Activated naive CD8-positive, alpha-beta T cell treated with anti-CD3 and anti-CD28 coated beads, Interleukin-2, amount 50 U/mL, for 16 hours (primary cell): ENCODE measurements at places on chromosomes 6 and 20.

- DNase-seq = peak; percentile 7
These were observed 62.9 kb upstream of the HBS1L start for GRCh38 chr6:135117413-135117968.

GRCh38 chr20:22775256-22775655 is 190.9 kb upstream of the FOXA2 start:
- DNase-seq = no peak

GRCh38 chr6:11824986-11825385 is 46.4 kb upstream of the ADTRP start:
- no peak for DNase-seq

DNA sequence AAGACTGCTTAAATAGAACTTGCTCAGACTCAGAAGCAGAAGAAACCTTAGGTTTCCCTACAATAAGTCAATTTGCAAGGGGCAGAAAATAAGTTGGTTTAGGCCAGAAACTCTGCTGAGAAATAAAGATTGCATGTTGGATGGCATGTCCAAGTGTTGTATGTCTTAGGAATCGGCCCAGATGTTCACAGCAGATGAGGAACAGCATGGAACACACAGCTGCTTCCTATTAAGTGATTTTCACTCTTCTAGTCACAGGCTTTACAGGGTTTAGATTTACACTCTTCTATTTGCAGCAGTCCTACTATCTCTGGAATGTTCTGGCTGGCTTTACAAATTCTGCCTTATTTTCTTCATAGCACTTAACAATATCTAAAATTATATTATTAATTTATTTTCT is 3.2 kb downstream of the ZKSCAN4 start:
- no peak for DNase-seq

- no peak for DNase-seq
These were observed 249.1 kb downstream of the OGFRL1 start for GRCh38 chr6:71537717-71538116.

- DNase-seq = no peak
These were observed 36.9 kb upstream of the FANCE start for GRCh38 chr6:35415065-35415891.

- DNase-seq = no peak
These were observed 600.4 kb upstream of the JAG1 start for GRCh38 chr20:11274141-11274594.

DNA sequence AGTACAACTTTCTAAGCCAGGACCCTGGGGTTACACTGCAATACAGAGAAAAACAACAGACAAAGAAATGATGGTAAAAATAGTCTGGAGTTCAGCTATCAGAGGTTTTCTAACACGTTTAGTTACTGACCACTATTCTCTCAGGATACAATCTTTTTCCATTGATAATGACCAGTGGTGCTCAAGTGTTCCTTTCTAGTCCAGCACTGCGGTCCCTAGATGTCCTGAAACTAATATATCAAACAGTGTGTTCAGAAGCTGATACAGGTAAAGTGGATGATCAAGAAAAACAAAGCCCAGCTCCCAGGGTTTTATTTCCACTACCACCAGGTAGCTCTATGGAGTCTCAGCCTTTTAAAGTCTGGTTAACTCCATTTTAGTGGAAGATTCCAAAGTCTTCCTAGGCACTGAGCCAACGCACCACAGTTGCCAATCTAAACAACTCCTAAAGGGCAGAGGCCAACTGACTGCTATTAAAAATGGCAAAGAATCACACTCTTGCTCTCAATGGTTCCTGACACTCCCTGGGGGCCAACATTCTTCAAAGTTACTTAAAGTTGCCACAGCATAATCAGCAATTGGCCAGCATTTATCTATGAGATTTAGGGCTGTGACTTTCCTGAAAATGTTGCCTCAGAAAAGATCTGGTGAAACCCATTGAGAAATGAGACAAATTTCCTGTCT is 38.2 kb downstream of the DZANK1 start:
- DNase-seq = no peak

DNA sequence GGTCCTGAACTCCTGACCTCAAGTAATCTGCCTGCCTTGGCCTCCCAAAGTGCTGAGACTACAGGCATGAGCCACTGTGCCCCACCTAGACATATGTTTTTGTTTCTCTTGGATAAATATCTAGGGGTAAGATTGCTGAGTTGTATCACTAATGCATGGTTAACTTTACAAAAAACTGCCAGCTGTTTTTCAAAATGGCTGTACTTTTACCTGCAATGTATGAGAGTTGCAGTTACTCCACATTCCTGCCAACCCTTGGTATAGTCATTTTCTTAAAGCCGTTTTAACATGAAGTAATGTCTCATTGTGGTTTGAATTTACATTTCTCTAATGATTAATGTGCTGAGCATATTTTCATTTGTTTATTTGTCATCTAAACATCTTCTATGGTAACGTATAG is 289.7 kb downstream of the UTRN start:
- no peak for DNase-seq

- no peak for DNase-seq
These were observed 586 bp upstream of the HMGA1 start for GRCh38 chr6:34236131-34236442.

- DNase-seq = no peak
These were observed 511.1 kb downstream of the TENT5A start for GRCh38 chr6:81241126-81242041.

GRCh38 chr6:99232056-99232455 is 117.4 kb downstream of the FAXC start:
- DNase-seq = no peak

- no peak for DNase-seq
These were observed 72.7 kb downstream of the SOX4 start for GRCh38 chr6:21666201-21666691.

GRCh38 chr6:41815587-41815986 is 28.1 kb downstream of the TOMM6 start:
- no peak for DNase-seq

DNA sequence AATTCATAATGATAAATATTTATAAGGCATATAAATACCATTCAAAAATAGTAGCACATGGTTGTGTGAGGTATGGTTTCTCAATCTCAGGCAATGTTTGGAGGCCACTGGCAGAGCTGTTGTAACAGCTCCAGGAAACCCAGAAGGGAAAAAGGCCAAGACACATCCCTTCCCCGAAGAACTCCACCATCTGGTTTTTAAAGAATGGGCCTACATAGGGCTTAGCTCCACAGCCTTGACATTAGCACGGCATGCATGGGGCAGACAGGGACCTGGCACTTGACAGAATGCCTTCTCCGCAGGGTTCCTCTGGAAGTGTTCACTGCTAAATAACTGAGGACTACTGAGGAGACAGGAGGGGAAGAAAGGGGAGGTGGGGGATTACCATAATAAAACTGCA is 16.1 kb upstream of the FOXO3 start:
- no peak for DNase-seq

GRCh38 chr6:4397307-4397706 is 261.9 kb upstream of the ECI2 start:
- DNase-seq = no peak

DNA sequence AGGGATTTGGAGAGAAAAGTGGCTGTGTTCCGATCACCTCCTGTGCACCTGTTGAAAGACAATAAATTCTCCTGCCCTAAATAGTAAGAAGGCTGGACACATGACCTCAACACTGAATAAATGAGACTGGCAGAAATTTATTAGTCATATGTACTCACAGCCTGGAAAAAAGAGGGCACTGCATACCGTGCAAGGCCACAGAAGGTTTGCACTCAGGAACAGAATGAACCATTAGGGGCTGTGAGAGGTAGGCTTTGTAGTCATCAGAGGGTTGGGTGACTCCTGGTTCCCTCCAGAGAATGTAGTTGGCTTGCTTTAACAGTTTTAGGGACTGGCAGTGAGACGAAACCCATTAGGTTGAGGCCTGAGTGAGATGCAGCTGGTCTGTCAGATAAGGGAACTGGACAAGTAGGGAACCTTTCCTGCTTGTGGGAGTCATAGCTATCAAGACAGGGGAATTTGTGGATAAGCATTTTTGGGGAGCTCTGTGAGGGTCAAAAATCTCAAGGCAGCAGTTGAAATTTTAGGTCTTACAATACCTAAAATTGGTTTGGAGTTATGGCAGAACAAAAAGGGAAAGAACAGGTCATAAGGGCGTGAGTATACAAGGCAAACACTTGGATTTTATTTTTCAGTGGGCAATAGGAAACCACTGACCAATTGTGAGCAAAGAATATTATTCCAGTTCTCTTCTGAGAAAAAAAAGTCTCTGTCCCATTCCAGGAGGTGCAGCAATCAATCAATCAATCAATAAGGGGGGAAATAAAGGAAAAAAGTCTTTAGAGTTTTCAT is 67.9 kb upstream of the BTN3A2 start:
- no peak for DNase-seq

DNA sequence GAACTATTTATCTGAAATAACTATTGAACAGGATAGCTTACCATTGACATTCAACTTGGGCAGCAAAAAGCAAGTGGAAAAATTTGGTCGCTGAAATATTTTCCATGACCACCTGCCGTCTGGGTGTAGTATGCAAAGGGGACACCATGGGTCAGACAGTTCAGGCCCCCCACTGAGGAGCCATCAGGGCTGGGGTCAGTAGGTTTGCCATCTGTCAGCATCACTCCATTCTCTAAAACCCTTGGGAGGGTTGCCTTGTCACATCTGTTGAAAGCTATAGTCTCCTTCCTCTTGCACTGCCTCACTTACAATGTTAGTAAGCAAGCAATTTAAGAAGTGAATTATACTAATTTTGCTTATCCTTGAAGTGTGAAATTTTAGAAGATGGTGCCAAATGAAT is 44.9 kb downstream of the NRN1 start:
- DNase-seq = no peak

GRCh38 chr6:34696189-34696738 is 303 bp downstream of the ILRUN start:
- no peak for DNase-seq

GRCh38 chr20:45355209-45356084 is 7.2 kb upstream of the SDC4 start:
- DNase-seq = no peak

DNA sequence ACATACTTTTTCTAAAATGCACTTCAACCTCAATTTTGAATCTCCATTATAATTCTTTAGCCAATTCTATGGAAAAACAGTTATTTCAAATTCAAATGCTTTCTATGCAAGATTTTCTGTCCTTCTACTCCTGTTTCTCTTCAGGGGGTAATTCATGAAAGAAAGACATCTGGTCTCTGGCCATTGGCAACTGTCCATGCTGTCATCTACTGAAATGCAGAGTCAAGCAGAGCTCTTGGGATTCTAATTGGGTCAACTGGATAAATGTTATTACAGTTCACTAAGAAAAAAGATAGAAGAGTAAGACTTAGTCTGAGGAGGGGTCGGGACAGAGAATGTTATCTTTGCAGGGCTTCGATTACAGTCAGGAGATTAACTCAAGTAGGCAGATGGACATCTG is 22.0 kb upstream of the BMP5 start:
- no peak for DNase-seq

GRCh38 chr6:28896505-28897368 is 27.0 kb downstream of the TRIM27 start:
- DNase-seq = no peak

GRCh38 chr20:53738039-53738944 is 144.7 kb upstream of the ZNF217 start:
- no peak for DNase-seq

DNA sequence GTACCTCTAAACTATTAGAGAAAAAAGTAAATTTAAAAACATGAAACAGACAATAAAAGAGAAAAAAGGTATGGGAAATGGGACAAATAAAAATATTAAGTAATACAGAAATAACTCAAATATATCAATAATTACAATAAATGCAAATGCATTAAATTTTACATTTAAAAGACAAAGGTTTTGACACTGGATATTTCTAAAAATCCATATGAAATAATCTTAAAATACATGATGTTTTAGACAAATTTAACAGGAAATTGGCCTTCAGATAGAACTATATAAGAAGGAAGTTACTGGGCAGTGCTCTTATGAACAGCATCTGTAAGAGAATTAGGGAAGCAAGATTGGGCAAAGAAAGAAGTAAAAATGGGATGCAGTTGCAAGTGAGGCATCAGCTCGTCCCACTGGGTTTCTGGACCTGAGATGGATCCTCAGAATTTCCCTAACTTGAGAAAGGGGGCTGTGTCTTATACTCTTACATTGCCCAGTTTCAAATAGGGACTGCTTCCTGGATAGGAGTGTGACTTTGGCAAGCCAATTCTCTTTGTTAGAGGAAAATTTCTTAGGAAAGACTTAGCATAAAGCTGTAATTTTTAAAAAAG is 376.7 kb downstream of the SMOC2 start:
- DNase-seq = no peak

DNA sequence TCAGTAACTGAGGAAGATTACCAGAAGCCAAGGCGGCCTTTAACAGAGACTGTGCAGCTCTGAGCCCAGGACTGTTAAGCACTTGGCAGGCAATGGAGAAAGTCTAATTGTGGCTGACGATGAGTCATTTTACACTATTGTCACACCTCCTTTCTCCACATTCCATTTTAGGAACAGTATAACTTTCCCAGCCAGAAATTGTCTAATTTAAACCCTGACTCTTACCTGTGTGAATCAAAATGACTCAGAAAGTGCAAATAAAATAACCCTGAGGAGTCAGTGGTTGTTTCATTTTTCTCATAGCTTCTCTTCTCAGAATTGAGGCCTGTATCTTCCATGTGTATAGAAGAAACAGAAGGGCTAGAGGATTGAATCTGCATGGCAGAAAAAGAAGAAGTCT is 40.0 kb upstream of the OPN5 start:
- DNase-seq = no peak

- DNase-seq = no peak
These were observed 18.0 kb downstream of the CDYL start for GRCh38 chr6:4794140-4794707.

- no peak for DNase-seq
These were observed 178.8 kb downstream of the SMOC2 start for GRCh38 chr6:168619560-168620314.

GRCh38 chr6:22926790-22927354 is 357.5 kb downstream of the HDGFL1 start:
- no peak for DNase-seq

GRCh38 chr20:10798811-10799210 is 125.0 kb upstream of the JAG1 start:
- no peak for DNase-seq

DNA sequence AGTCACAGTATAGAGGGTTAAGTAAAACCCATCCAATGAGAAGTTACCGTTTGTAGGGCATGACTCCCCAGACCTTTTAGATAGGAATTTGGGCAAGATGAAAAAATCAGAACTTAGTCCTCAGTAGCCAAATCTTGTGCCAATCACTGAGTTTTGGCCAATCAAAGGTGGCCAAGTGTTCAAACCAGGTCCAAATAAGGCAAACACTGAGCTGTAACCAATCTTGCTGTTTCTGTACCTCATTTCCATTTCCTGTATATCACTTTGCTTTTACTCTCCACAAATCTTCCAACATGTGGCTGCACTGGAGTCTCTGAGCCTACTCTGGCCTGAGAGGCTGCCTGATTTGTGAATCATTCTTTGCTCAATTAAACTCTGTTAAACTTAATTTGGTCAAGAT is 81.8 kb upstream of the GPR6 start:
- DNase-seq = no peak

DNA sequence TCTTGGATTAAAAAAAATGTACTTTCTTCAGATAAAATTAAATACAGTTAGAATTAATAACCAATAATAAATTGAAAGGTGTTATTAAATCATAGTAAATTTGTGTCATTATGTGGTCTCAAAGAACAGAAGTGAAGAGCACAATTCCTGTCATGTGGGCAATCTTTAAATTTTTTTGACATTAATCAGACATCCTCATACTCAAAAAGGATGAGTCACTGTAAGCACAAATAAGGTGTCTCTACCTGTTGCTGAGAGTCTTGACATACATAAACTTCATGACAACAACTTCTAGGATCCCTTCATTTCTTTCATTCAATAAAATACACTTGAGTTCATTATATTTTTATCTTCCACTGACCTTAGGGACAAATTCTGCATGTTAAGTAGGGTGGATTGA is 76.1 kb downstream of the SLC22A3 start:
- DNase-seq = no peak

- DNase-seq = no peak
These were observed 162.4 kb upstream of the KCNG1 start for GRCh38 chr20:51185277-51185676.
